ENCODE measurements at places on chromosomes 6 and 20.

DNA sequence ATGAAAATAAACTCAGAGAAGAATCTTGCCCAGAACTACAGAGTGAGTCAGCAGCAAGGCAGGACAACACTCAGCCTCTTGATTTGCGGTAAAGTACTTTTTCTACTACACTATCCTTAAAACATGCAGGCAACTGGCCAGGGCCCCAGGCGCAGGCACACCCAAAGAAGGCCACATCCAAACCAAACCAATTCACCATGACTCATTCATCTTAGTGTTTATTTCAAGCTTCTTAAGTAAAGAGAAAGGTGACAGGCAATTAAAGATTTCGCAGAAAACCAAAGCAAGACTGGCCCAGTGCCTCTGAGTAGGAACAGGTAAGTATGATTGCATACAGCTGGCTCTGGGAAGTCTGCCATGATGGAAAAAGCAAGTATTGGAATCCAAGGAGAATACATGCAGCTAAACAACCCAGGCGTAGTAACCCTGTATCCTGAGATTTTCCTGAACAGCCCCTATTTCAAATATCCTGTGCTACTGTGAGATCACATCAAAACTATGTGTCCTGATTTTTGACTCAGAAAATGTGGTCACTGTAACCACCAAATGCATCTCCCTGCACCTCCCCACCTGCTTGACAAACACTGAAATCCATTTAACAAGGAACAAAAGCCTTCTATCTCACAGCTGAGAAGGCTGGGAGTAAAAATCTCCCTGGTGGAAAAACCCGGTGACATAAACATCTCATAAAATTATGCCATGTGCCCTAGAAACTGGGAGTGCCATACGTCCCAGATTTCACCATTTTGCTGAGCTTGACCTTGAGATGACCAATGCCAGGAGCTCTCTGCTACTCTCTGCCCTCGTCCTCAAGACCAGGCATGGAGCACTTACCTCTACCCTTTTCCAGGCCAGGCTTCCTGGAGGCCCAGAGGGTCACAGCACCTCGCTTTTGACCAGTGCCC lies 12.4 kb downstream of the WFDC3 start:
- no peak for DNase-seq

DNA sequence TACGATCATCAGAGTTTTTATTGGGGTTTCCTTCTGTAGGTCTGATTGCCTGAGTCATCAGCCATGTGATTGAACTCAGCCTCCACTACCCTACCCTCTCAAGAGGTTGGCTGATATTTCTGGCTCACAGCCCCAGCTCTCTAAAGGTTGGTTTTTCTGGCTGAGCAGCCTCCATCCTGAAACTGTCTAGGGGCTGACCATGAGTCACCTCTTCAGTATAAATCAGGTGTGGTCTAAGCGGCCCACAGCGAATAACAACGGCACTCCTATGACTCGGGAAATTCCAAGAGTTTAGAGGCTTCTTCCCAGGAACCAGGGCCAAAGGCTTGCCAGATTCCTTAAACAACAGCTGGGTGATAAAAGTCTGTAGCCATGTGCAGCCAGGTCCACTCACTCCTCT lies 115.5 kb downstream of the SOD2 start:
- no peak for DNase-seq

GRCh38 chr6:21942897-21943296 lies 349.3 kb downstream of the SOX4 start:
- no peak for DNase-seq

- no peak for DNase-seq
Measured at GRCh38 chr20:49400904-49401303, 81.6 kb downstream of the KCNB1 start.

DNA sequence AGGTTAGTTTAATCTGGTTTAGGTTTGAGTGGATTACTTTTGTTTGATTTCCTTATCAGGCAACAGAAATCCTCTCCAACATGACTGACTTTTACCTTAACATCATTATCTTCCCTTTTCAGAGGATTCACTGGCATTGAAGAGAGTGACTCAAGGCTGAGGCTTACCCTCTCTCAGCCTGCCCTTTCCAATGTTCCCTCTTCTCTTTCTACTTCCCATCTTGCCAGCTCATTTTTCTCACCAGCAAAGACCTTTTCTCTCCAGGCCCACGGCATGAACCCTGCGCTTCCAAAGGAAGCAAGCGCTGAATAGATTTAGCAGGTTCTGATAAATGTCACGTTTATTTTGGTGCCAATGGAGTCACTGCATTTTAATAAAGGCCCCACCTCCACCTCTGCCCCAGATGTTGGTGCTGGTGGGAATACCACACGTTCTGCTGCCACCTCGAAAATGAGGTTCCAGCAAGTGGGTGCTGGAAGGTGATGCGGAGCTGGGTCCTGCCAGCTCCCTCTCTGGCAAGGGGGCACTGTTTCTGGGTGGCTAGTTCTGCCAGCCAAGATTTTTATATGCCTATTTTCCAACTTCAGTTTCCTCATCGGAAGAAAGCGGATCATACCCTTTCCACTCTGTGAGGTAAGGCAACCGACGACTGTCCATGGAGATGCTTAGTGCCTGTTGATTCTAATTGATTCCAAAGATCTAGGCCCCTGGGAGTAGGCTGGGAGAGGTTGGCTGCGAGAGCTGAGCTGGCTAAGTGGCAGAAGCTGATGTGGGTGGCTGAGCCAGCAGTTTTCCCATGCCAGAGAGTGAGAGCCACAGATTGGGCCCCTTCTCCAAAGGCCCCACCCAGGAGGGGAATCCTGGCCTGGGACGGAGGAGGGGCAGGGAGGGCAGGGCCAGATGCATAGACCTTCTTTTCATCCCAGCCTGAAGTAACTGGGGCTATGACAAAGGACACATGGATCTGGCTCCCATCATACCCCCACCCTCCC lies 87.7 kb upstream of the MAFB start:
- no peak for DNase-seq

GRCh38 chr6:139581485-139581865 lies 207.0 kb upstream of the CITED2 start:
- DNase-seq: no peak

GRCh38 chr20:25058847-25059810 lies 1.2 kb upstream of the ACSS1 start:
- no peak for DNase-seq

DNA sequence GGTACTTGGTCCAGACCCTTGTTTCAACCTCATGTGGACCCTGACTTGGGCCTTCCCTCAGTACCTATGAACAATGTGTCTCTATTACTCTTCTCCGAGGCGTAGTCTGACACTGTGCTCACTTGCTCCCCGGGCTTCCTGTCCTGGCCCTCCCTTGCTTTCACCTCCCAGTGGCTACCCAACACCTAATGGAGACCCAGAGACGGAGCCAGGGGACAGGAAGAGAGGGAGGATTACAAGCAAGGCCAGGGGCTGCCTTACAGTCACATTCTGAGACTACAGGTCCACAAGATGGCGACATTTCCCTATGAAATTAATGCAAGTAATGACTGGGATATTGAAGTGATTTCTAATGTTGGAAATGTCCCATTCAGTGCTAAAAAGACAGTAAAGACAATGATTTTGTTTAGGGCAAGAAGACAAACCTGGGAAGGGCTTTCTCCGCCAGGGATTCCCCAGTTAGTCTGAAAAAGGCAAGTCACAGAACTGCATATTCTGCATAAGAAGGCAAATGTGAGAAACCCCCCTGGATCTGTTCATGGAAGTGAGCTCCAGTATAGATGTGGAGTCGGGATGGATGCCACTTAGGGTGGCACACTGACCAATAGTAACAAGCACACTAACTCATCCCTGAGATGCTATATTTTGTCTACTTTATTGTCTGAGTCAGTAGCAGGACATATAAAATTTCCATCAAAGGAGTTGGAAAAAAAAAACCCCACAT lies 44.0 kb upstream of the ZBTB24 start:
- DNase-seq: peak; percentile 26

GRCh38 chr6:131460614-131461000 lies 112.4 kb upstream of the ARG1 start:
- DNase-seq: no peak

DNA sequence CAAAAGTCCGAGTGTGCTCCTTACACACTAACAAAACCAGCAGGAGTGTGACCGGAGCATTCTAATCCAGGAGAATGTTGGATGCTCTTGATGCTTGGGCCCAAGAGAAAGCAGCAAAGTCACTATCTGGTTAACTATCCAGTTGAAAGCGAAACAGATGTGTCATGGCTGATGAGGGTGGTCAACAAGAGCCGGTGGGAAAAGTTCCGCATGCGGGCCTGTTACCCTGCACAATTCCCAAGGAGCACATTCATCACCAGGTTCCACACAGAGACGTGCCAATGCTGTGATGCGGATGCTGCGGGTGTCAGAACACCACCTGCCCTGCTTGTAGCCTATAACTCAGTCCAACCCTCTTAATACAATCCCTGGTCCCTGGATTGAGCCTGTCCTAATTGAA lies 38.7 kb downstream of the IL20RA start:
- no peak for DNase-seq

- no peak for DNase-seq
Measured at GRCh38 chr20:58634521-58635278, 16.4 kb upstream of the STX16 start.

- DNase-seq: no peak
Measured at GRCh38 chr6:153966001-153966400, 73.0 kb upstream of the OPRM1 start.

GRCh38 chr20:37468886-37469285 lies 52.2 kb upstream of the NNAT start:
- DNase-seq: no peak

- DNase-seq: no peak
Measured at GRCh38 chr6:37535428-37535758, 35.7 kb upstream of the CCDC167 start.

DNA sequence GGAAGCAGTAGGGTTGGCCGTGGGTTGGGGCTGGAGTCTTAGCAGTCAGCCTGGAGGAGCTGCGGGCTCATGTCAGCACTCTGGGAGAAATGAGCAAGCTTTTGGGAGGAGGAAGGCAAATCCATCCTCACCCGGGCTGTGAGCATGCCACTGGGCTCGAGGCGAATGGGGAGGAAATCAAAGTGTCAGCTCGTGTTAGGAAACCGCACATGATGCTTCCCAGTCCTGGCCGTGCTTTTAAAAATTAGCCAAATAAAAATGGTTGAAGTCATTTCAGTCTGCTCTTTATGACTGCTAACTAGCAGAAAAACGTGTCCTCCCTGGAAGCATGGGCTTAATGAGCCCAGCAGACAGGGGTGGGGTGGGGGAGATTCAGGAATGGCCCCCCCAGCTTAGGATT lies 98.1 kb downstream of the NFATC2 start:
- no peak for DNase-seq

GRCh38 chr6:28082939-28083338 lies 2.6 kb downstream of the ZNF165 start:
- DNase-seq: no peak

DNA sequence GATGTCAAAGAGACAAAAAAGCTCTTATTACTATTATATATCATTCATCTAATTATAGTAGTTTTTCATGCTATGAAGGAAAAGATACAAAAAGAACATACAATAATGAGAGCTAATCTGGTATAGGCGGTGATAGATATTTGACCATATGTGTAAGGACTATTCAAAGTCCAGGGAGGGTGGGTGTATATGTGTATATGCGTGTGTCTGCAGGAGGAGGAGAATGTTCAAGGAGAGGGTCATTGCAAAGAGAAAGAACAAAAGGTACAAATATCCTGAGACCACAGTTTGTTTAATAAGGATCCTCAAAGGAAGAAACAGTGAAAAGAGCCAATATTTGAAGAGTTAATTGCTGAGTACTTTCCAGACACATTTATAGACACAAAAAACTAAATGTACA lies 1288.6 kb upstream of the CITED2 start:
- DNase-seq: no peak

GRCh38 chr20:47577314-47577713 lies 75.6 kb downstream of the NCOA3 start:
- DNase-seq: no peak

- no peak for DNase-seq
Measured at GRCh38 chr6:41557335-41557734, 11.2 kb downstream of the FOXP4 start.

Data from activated T-cell treated with anti-CD3 and anti-CD28 coated beads for 1 hour (primary cell).